Cardiac muscle cell (in vitro differentiated cells and primary cell): ENCODE measurements at places on chromosomes 12 and 14. TPM values are rescaled to one million over a fixed set of nuclear protein-coding genes. Genes with fewer than 3 reads are reported as not detected.

Gene POLE
- polyA plus RNA-seq, result 13.3 and 19.3 TPM in 2 replicates

Gene POTEM
- polyA plus RNA-seq, result not detected in 2 replicates

Gene TSPAN19
- 0.95 and 1.9 TPM in 2 replicates for polyA plus RNA-seq

Gene CFAP54
- polyA plus RNA-seq, result 0.70 and 2.0 TPM in 2 replicates

Gene ADAM21
- not detected in 2 replicates for polyA plus RNA-seq

Gene TBC1D30
- 1.2 TPM in 2 replicates for polyA plus RNA-seq

Gene GLS2
- polyA plus RNA-seq, result 1.2 and 1.3 TPM in 2 replicates

Gene CACNA2D4
- 0.39 and 1.3 TPM in 2 replicates for polyA plus RNA-seq

Gene IL26
- not detected in 2 replicates for polyA plus RNA-seq

Gene PTPRR
- polyA plus RNA-seq, result not detected in 2 replicates

Gene TDRD9
- polyA plus RNA-seq, result 0.31 TPM in 1 of 2 replicates, not detected in the other

Gene DDN
- polyA plus RNA-seq, result 2.1 and 3.0 TPM in 2 replicates

Gene GSG1
- polyA plus RNA-seq, result 0.12 TPM in 1 of 2 replicates, not detected in the other

Gene GZMH
- polyA plus RNA-seq, result not detected in 2 replicates

Gene SSPN
- 1.4 and 3.5 TPM in 2 replicates for polyA plus RNA-seq

Gene CFL2
- 143 and 186 TPM in 2 replicates for polyA plus RNA-seq

Gene UNC79
- polyA plus RNA-seq, result 1.5 and 3.0 TPM in 2 replicates

Gene FGF6
- polyA plus RNA-seq, result not detected in 2 replicates

Gene ERP27
- not detected in 2 replicates for polyA plus RNA-seq

Gene KRT82
- not detected in 2 replicates for polyA plus RNA-seq

Gene TUBA1B
- polyA plus RNA-seq, result 1,582 and 2,216 TPM in 2 replicates

Gene ACRBP
- polyA plus RNA-seq, result 2.6 and 7.0 TPM in 2 replicates

Gene ITGA7
- polyA plus RNA-seq, result 32.9 and 39.5 TPM in 2 replicates

Gene TSPAN11
- polyA plus RNA-seq, result 11.1 and 13.4 TPM in 2 replicates

Gene CIROP
- polyA plus RNA-seq, result not detected in 2 replicates

Gene PDZRN4
- 2.9 and 4.4 TPM in 2 replicates for polyA plus RNA-seq

Gene HOXC13
- not detected in 2 replicates for polyA plus RNA-seq

Gene PTPRB
- polyA plus RNA-seq, result 0.31 TPM in 1 of 2 replicates, not detected in the other

Gene HOXC9
- not detected in 2 replicates for polyA plus RNA-seq

Gene NPFF
- polyA plus RNA-seq, result not detected in 2 replicates

Gene CACNA1C
- polyA plus RNA-seq, result 30.4 and 40.8 TPM in 2 replicates

Gene ZDHHC22
- polyA plus RNA-seq, result 0.10 TPM in 1 of 2 replicates, not detected in the other

Gene ADCY4
- 1.2 TPM in 1 of 2 replicates, not detected in the other for polyA plus RNA-seq

Gene OR5AU1
- not detected in 2 replicates for polyA plus RNA-seq

Gene ACOT6
- 0.59 TPM in 1 of 2 replicates, not detected in the other for polyA plus RNA-seq

Gene HCAR1
- polyA plus RNA-seq, result not detected in 2 replicates

Gene DICER1
- 14.6 and 28.1 TPM in 2 replicates for polyA plus RNA-seq
